ENCODE measurements at places on chromosomes 11 and 22. TPM values are rescaled to one million over a fixed set of nuclear protein-coding genes. Genes with fewer than 3 reads are reported as not detected.
A peak's percentile ranks its signal among the peaks of the same experiment; 100 is the strongest.

GRCh38 chr22:47850644-47851151 lies 1088.2 kb downstream of the TBC1D22A start:
- peak overlapping the region; percentile 70 for H3K27ac ChIP-seq
- peak; percentile 90 for DNase-seq
- peaks cover 47% of the 10 kb centered on the region for H3K4me1 ChIP-seq
- no peaks in the 10 kb centered on the region for H3K36me3 ChIP-seq
- H3K4me3 ChIP-seq: no peak overlapping the region

DNA sequence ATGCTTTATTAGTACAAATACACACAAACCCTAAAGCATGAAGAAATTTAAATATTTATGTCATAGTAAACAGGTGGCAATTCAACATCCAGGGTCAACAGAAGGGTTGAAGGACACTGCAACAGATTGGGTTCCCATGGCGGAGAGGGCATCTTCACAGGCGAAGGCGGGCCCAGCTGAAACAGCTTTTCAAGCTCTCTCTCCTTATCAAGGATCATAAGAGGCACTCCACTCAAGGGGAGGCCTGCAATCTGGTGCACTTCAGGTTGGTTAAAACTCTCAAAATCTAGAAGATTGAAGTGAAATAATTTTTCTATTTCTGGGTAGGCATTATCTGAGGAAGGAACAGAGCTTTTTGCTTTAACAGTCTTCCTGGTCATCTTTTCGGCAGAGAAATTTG lies 16.8 kb upstream of the SLC22A8 start:
- no peaks in the 10 kb centered on the region for H3K4me1 ChIP-seq
- H3K36me3 ChIP-seq: no peaks in the 10 kb centered on the region
- no peak overlapping the region for H3K4me3 ChIP-seq
- no peaks in the 10 kb centered on the region for H3K27me3 ChIP-seq
- no peak overlapping the region for H3K27ac ChIP-seq
- DNase-seq: no peak

DNA sequence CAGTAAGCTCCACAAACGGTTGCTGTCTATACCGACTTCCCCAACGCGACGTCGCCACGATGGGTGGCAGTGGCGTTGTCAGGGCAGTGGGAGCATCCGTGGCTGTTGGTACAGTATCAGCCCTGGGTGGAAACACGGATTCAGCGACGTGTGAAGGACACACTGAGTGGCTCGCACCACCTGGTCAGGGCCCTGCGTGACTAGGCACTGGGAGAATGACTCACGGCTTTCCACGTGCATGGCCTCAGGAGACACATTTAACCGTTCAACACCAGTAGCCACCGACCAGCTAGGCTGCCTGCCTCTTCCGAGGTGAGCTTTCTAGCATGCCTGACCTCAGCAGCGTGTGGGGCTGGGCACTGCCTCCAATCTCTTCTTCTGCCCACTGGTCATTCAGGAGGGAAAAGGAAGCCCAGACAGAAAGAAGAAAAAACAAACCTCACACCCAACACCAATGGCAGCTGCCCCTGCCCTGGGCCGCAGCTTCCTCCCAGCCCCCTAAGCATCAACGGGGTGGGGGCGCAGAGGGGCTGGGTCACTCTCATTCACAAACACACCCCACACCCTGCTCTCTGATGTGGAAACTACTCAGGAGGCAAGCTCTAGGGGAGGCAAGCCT lies 59.0 kb downstream of the MYH9 start:
- H3K36me3 ChIP-seq: peaks cover 71% of the 10 kb centered on the region
- H3K4me1 ChIP-seq: peaks cover 66% of the 10 kb centered on the region
- H3K4me3 ChIP-seq: no peak overlapping the region
- no peaks in the 10 kb centered on the region for H3K27me3 ChIP-seq
- peak; percentile 55 for DNase-seq
- H3K27ac ChIP-seq: peak overlapping the region; percentile 89

- no peaks in the 10 kb centered on the region for H3K4me1 ChIP-seq
- H3K27me3 ChIP-seq: no peaks in the 10 kb centered on the region
- DNase-seq: no peak
- H3K36me3 ChIP-seq: no peaks in the 10 kb centered on the region
These were observed 246.9 kb downstream of the OPCML start for GRCh38 chr11:133285359-133285758.

GRCh38 chr11:73520353-73521061 lies 77.4 kb downstream of the FAM168A start:
- no peaks in the 10 kb centered on the region for H3K27me3 ChIP-seq
- H3K4me1 ChIP-seq: no peaks in the 10 kb centered on the region
- no peaks in the 10 kb centered on the region for H3K36me3 ChIP-seq
- H3K4me3 ChIP-seq: no peak overlapping the region
- H3K27ac ChIP-seq: no peak overlapping the region

- DNase-seq: no peak
- no peaks in the 10 kb centered on the region for H3K36me3 ChIP-seq
- no peak overlapping the region for H3K4me3 ChIP-seq
- H3K27ac ChIP-seq: no peak overlapping the region
These were observed 587.7 kb downstream of the OPCML start for GRCh38 chr11:132944569-132944944.

GRCh38 chr22:39092111-39092862 lies 4.8 kb upstream of the APOBEC3H start:
- H3K4me1 ChIP-seq: no peaks in the 10 kb centered on the region
- no peaks in the 10 kb centered on the region for H3K27me3 ChIP-seq
- H3K4me3 ChIP-seq: no peak overlapping the region
- DNase-seq: no peak
- no peak overlapping the region for H3K27ac ChIP-seq

DNA sequence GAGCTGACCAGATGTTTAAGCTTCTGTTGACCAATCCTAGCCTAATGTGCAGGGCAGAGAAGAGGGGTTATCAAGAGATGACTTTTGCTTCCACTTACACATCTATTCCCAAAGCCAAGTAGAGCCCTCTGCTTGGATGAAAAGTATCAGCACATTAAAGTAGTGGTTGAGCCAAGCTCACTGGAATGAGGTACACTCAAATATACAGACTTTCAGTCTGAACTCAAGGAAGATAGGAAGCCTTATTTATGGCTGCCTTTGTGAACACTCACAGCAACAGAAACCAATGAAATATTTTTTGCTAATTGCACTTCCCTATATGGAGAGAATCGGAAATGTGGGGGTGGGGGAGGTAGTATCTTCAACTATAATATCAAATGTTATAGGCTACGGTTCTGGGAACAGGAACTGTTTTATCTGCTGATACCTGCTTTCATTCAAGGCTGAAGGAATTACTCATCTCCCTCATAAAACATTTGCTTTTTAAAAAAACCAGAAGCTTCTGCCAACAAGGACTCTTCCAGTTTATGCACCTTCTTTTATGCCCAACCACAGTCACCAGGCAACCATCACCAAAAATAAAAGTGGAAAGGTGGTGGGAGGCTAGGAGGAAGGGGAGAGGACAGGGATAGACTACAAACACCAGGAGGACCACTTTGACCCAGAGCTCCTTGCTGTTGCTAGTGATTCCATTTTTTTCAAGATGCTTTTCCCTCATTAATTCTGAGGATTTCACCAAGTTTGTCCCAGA lies 91.2 kb downstream of the CLPB start:
- H3K36me3 ChIP-seq: no peaks in the 10 kb centered on the region
- H3K4me3 ChIP-seq: no peak overlapping the region
- no peaks in the 10 kb centered on the region for H3K4me1 ChIP-seq
- H3K27me3 ChIP-seq: no peaks in the 10 kb centered on the region
- DNase-seq: no peak

DNA sequence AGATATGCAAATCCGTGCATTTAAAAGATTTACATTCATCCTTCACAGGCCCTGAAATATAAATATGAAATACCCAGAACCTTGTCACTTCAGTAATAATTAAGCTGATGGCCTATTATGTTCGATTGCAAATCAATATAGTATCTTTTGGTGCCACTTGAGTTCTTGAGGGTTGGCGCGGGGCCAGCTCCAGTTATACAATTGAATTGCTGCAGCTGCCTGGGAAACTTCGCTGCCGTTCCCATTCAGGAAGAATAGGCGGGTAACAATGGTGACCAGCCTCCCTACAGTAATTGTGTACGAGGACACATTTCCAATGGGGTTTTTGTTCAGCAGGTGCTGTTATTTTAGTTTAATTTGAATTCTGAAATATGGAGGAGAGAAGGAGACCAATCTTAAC lies 451.2 kb downstream of the INSC start:
- H3K27me3 ChIP-seq: peaks cover 3% of the 10 kb centered on the region
- H3K36me3 ChIP-seq: no peaks in the 10 kb centered on the region
- no peak for DNase-seq
- no peak overlapping the region for H3K27ac ChIP-seq
- H3K4me3 ChIP-seq: no peak overlapping the region

DNA sequence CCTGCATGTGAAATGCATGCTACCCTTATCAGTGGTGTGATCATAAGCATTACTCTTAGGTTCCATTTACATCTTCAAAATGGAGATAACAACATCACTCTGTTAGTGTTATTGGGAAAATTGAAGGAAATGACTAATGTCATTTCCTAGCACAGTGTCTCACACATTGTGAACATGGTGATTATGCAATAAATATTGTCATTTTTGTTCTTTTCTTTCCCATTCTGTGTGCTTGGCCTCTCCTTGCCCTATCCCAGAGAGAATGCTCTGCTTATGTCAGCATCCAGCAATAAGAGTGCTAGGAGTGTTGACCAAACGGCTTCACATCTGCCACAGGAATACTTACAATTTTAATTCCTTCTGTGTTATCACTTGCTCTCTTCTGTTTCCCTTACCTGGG lies 1024.1 kb upstream of the CCDC90B start:
- H3K4me1 ChIP-seq: no peaks in the 10 kb centered on the region
- no peaks in the 10 kb centered on the region for H3K27me3 ChIP-seq
- no peak overlapping the region for H3K4me3 ChIP-seq
- no peak for DNase-seq
- no peaks in the 10 kb centered on the region for H3K36me3 ChIP-seq
- H3K27ac ChIP-seq: no peak overlapping the region

DNA sequence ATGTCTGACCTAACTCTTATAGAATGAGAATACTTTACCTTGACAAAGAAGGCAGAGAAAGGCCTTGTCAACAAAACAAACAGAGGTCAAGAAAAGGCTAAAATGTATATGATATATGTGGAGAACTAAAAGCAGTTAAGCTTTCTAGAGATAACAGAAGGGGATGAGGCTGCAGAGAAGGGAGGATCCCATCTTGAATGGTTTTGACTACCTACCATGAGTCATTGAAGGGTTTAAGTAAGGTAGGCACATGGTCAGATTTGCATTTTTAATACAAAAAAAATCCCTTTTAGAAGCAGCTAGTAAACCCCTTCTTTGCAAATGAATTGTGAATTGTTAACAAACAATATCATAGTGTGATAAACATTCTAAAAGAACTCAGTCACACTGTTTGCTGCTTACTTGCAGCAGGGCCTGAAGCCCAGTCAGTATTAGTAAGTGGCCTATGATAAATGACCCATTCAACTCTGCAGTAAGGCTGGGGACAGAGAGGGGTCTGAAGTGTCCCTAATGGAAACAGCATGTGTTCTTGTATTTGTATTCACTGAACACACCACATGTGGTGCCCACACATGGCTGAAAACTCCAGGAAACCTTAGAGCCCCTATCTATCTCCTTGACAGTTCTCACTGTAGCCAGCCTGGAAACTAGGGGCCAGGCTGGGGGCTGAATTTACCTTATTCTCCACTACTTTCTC lies 328.8 kb upstream of the PITPNB start:
- H3K4me3 ChIP-seq: no peak overlapping the region
- H3K27me3 ChIP-seq: no peaks in the 10 kb centered on the region
- no peaks in the 10 kb centered on the region for H3K36me3 ChIP-seq

GRCh38 chr22:50298266-50298637 lies 9.2 kb downstream of the PLXNB2 start:
- DNase-seq: no peak
- peaks cover 25% of the 10 kb centered on the region for H3K4me1 ChIP-seq
- H3K27me3 ChIP-seq: no peaks in the 10 kb centered on the region
- no peak overlapping the region for H3K4me3 ChIP-seq

GRCh38 chr11:107969219-107969618 lies 39.5 kb upstream of the CUL5 start:
- no peaks in the 10 kb centered on the region for H3K36me3 ChIP-seq
- H3K4me1 ChIP-seq: no peaks in the 10 kb centered on the region
- no peaks in the 10 kb centered on the region for H3K27me3 ChIP-seq
- DNase-seq: no peak
- no peak overlapping the region for H3K27ac ChIP-seq
- H3K4me3 ChIP-seq: no peak overlapping the region

GRCh38 chr11:77505956-77506355 lies 32.1 kb upstream of the PAK1 start:
- no peak overlapping the region for H3K27ac ChIP-seq
- no peak overlapping the region for H3K4me3 ChIP-seq
- DNase-seq: no peak
- H3K36me3 ChIP-seq: no peaks in the 10 kb centered on the region
- peaks cover 6% of the 10 kb centered on the region for H3K4me1 ChIP-seq

- H3K27ac ChIP-seq: no peak overlapping the region
- H3K27me3 ChIP-seq: no peaks in the 10 kb centered on the region
- no peaks in the 10 kb centered on the region for H3K36me3 ChIP-seq
- H3K4me1 ChIP-seq: no peaks in the 10 kb centered on the region
These were observed 432.2 kb downstream of the RAB38 start for GRCh38 chr11:87743007-87743406.

GRCh38 chr22:33811686-33812085 lies 108.6 kb downstream of the LARGE1 start:
- H3K27ac ChIP-seq: peak overlapping the region; percentile 22
- H3K4me3 ChIP-seq: no peak overlapping the region
- H3K4me1 ChIP-seq: peaks cover 16% of the 10 kb centered on the region

- no peaks in the 10 kb centered on the region for H3K4me1 ChIP-seq
- no peak overlapping the region for H3K27ac ChIP-seq
- H3K4me3 ChIP-seq: no peak overlapping the region
- no peak for DNase-seq
These were observed 40.8 kb downstream of the PGM2L1 start for GRCh38 chr11:74357449-74357848.

DNA sequence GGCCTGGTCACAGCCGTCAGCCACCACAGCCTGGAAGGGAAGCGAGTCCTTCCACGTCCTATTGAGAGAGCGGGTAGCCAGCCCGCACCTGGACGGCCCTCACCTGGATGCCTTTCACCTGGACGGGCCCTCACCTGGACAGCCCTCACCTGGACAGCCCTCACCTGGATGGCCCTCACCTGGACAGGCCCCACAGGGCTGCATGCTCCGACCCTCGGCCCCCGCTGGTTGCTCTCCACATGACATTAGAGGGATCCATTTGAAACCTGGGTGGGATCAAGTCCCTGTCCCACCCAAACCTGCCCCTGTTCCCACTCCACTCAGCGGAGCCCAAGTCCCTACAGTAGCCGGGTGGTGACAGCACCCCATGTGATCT lies 3.7 kb downstream of the C1QTNF6 start:
- H3K4me3 ChIP-seq: no peak overlapping the region
- H3K4me1 ChIP-seq: no peaks in the 10 kb centered on the region
- no peaks in the 10 kb centered on the region for H3K27me3 ChIP-seq
- no peak for DNase-seq
- no peaks in the 10 kb centered on the region for H3K36me3 ChIP-seq

GRCh38 chr11:126718276-126718675 lies 282.3 kb downstream of the KIRREL3 start:
- no peaks in the 10 kb centered on the region for H3K27me3 ChIP-seq
- H3K4me1 ChIP-seq: no peaks in the 10 kb centered on the region
- no peak overlapping the region for H3K4me3 ChIP-seq
- no peak for DNase-seq
- no peaks in the 10 kb centered on the region for H3K36me3 ChIP-seq

Gene BRSK2
- not detected for total RNA-seq

Gene VWCE
- 0.06 TPM for total RNA-seq

Gene TRIM6
- not detected for total RNA-seq

Gene ARHGEF17
- 7.8 TPM for total RNA-seq

Gene CADM1
- total RNA-seq: 6.0 TPM

Measured in SJCRH30 (cell line).